BE2C (cell line): ENCODE measurements at places on chromosomes 2 and 18.

GRCh38 chr18:75507636-75508035 lies 80.1 kb upstream of the SMIM21 start:
- no peak for DNase-seq

DNA sequence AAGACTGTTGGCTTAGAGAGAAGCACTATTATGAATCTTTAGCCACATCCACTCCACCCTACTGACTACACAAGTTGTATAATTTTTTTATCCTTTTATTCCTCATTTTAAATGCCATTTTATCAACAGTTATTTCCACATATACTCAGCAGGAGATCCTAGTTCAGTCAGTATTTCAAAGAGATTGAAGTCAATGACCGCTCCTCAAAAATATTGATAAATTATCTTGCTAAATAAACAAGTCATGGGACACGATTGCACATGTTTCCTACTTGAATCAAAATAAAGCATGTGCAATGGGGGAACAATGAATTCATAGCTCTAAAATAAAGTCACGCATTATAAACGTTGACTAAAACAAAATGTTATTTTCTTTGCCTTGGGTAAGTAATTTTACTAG lies 496.5 kb downstream of the LRRTM4 start:
- DNase-seq, result no peak

GRCh38 chr2:202693503-202693902 lies 58.7 kb downstream of the FAM117B start:
- DNase-seq, result no peak

- no peak for DNase-seq
Measured at GRCh38 chr18:48422947-48423378, 13.8 kb upstream of the ZBTB7C start.

DNA sequence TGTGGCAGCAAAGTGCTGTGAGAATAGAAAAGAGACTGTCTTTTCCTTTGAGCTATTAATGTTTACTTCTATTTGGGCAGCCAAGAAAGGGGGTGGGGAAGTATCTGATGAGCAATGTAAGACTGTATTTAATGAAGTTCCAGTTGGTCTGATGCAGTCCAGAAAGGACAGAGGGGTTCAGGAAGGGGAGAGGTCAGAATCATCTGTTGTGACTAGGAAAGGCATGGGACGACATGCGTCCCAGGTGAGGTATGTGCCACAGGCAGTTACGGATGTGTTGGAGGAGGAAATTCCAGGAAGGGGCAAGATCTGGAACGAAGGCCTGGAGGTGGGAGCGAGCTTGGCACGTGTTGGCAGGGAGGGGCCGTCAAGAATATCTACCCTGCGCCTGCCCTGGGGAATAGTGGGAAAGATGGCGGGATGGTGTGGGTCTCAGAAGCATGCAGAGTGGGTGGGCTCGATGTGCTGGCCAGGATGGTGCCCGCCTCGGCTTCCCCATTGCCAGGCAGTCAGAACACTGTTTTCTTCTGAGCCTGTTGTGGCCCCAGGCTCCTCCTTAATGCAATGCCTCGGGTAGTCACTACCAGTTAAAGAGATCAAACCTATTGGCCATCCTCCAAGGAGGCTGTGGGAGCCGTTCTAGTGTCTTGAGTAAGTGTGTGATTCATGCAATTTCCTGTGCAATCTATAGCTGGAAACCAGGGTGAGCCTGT lies 57.8 kb upstream of the TXNDC2 start:
- no peak for DNase-seq

- no peak for DNase-seq
Measured at GRCh38 chr2:14219306-14219705, 413.2 kb upstream of the LRATD1 start.

DNA sequence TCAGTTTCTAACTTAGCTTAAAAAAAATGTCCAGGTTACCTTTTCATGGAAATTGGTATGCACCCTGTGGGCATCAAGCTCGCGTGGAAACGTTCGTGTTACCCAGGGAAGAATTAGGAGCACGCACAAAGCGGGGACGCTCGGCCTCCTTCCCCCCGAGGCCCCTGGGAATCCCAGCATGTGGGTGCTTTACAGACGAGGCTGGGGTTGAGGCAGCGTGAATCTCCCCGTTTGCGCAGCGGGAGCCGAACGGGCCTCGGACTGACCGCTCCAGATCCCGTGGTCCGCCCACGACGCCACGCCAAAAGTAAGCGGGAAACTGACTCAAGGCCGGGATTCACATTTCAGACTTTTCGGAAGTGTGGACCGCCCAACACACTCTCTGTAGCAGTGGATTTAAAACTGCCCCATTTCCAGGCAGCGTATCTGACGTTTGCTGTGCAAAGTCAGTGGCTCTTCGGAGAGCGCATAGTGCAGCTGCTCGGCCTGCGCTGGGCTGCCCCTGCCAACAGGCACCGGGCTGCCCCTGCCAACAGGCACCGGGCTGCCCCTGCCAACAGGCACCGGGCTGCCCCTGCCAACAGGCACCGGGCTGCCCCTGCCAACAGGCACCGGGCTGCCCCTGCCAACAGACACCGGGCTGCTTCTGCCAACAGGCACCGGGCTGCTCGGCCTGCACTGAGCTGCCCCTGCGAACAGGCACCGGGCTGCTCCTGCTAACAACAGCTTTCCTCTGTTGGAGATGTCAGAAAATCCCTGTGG lies 49.7 kb downstream of the SH3YL1 start:
- no peak for DNase-seq

DNA sequence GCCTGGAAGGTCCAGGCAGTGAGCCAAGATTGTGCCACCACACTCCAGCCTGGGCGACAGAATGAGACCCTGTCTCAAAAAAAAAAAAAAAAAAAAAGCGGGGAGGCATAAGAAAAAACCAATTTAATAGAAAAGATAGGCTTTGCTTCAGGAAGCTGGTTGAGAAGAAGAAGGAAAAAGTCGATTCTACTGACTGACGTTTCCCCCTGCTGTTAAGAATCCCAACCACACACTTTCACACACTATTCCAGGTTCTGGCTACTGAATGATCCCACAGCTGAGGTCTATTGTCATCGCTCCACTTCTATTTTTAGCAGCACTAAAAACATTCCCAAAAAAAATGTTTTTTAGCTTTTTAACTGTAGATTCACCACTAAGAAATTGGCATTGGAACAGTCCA lies 6.7 kb upstream of the CHCHD5 start:
- no peak for DNase-seq

DNA sequence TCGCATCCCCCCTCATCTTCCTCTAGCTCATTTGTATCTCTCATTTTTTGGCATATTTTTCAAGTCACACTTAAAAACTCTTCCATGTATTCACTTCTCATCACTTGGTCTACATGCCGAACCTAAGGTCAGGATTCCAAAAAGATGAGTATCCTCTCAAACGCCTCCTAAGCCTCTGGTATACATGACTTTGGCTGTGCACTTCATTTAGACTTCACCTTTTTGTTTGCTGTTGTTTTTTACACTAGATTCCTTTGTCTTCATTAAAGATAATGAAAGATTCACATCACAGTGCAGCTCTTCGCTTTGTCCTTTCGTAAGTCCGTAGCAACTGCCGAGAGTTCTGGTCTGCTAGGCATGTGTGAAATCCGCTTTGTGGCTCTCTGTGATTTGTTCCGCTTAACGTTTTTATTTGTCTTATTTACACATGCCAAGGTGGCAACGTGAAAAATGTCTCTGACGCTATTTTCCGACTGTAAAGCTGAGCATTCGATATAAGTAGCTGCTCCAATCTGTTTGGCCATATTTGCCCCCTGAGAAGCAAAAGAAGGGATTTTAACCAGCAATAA lies 17.7 kb downstream of the RND3 start:
- DNase-seq, result no peak

DNA sequence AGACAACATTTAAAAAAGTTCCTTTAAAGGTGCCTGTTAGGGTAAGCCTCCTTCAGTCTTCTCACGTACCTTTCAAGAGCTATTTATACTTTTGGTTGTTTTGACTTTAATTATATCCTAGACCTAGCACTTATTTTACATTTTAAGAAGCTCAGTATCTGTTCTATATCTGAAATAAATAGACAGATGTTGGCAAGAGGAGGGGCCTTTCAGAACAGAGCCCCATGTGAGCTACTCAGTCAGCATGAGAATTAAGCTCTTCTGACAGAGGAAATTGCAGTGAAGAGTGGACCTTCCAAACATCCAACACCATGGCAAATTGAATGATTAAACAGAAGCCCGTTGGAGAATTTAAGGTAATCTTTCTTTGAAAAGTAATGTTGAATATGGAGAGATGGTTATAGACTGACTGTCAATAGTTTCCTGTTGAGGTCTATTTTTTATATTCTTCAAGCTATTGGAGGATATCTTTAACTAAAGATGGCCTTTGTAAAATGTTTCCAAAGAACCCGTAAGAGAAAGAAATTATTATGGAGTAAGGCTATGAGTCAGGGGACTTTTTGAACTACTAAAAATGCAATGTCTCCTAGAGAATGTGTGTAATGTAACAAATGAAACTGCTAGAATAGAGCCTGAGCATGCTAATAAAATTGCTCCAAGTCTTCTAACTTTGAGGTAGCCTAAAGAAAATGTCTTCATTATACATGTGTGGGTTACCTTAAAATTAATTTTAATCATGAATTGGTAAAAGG lies 17.3 kb downstream of the NYAP2 start:
- DNase-seq, result no peak

DNA sequence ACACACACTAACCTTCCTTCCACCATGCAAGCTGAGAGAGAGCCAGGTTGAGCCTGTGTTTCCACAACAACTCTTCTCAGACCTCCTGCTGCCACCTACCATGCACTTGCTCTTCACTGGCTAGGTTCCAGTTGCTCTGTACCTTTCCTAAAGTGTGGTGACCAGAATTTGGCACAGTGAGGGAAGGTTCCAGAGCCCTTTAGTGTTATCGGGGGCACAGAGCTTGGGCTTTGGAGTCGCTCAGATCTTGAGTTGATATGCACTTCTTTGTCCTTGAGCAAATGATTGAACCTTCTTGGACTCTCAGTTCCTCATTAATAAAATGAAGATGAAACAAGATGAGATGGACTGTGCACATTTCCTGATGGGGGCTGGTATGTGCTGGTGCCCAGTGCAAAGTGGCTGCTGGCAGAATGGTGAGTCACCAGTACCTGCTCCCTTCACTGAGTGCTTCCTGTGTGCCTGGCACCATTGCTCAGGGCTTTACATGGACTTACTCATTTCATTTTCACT lies 47.1 kb downstream of the NEDD4L start:
- DNase-seq, result no peak

DNA sequence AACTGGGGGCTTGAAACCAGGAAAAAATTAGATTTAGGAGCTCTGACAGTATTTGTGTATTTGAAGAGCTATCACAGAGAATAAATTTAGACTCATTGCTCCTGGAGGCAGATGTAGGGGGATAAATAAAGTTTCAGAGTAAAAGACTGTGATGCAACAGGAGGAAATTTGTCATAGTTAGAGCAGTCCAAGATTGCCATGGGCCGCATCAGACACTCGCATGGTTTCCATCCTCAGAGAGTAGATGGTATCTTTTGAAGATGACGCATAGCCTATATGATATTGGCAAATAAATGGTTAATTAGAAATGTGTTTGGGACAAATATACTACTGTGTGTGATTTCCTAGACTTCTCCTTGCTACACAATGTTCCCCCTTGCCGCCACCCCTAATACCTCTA lies 170.5 kb downstream of the FTCDNL1 start:
- DNase-seq, result no peak

GRCh38 chr18:74290794-74291471 lies 830 bp downstream of the CYB5A start:
- DNase-seq, result no peak

GRCh38 chr18:10234281-10234680 lies 220.2 kb upstream of the APCDD1 start:
- no peak for DNase-seq
